Fibroblast of pulmonary artery (primary cell): ENCODE measurements at places on chromosomes 12 and 14.

DNA sequence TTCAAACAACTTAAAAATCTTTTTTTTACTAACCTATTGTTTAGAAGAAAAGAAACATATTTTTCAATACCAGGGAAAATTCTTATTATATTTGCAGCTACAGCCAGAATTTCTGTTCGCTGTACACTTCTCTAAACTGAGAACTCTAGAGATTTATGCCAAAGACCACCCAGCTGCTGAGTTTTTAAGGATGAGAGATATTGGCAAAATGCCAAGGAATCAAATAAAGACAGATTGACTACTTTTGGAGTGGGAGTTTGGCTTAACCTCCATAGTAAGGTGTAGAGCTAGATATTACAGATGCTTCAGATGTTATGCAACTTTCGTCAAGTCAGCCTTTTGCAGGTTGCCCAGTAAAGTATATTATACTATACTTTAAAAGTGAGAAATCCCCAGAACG lies 71.8 kb downstream of the TTLL5 start:
- DNase-seq, result no peak

DNA sequence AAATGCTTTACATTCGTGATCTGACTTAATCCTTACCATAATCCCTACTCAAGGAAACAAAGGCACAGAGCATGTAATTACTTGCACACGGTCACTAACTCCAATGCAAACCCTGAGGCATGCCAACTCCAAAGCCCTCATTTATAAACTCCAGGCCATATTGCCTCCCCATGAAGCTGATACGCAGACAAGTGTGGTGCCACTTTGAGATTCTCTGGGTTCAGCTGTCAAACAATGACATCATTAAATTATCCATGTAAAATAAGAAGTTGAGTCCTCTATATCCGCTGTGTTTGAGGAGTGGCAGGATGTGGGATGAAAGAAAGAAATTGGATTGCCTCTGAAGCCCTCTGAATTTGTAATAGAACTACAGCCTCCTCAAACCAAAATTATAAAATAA lies 62.8 kb downstream of the ANO4 start:
- no peak for DNase-seq

GRCh38 chr12:77678621-77679020 lies 152.1 kb upstream of the NAV3 start:
- no peak for DNase-seq

DNA sequence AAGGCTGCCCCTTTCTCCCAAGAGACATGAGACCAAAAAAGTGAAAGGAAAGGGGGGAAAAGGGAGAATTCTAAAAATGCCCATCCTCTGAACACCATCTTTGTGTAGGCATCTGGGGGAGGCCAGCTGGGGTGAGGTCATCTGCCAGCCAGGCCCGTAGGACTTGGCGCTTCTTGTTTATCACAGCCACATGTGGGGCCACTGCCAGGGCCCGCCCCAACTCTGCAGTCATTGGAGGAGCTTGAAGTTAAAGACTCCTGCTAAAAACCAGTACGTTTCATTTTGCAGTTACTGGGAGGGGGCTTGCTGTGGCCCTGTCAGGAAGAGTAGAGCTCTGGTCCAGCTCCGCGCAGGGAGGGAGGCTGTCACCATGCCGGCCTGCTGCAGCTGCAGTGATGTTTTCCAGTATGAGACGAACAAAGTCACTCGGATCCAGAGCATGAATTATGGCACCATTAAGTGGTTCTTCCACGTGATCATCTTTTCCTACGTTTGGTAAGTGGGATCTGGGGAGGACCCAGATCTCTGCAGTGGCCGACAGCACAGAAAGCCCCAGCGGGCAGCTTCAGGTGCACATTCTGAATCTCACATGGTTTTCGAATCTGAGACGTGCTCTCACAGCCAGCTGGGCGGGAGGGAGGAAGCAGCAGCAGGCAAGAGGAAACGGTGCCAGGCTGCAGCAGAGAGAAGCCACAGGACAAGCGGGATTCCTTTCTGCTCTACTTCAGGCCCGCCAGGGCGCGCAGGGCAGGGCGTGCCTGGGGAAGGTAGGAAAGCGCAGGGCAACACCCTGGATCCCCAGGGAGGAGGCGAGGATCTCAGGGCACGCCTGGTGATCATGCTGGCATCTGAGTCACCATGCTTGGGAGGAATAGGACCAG lies at the start of gene P2RX7:
TSS of gene P2RX7 (plus strand) at position 276 of the 881 bp plus-strand sequence. CDS start at position 371, 95 bp downstream.
- DNase-seq, result peak; percentile 38

- DNase-seq, result peak; percentile 62
Measured at GRCh38 chr14:85252011-85252410, 277.9 kb upstream of the FLRT2 start.

- peak; percentile 94 for DNase-seq
Measured at GRCh38 chr14:22338917-22339715, 249.9 kb downstream of the DAD1 start.
